ENCODE measurements at places on chromosomes 7 and 10. TPM values are rescaled to one million over a fixed set of nuclear protein-coding genes. Genes with fewer than 3 reads are reported as not detected.

The SPAM1 gene
- total RNA-seq = not detected

DNA sequence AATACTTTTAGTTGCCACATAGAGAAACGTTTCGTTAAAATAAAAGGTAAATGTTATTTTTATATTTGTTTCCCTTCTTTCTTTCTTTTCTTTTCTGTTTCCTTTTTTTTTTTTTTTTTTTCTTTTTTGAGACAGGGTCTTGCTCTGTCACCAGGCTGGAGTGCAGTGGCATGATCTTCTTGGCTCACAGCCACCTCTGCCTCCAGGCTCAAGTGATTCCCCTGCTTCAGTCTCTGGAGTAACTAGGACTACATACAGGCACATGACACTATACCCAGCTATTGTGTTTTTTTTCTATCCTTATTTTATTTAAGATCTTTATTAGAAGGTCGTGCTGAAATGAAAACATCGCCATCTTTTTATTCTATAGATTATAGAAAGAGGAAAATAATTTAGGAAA, 661.8 kb upstream of the MBL2 start:
- no peak overlapping the region for H3K27ac ChIP-seq
- DNase-seq = no peak
- no peaks in the 10 kb centered on the region for H3K36me3 ChIP-seq
- H3K4me3 ChIP-seq = no peak overlapping the region

The SRRM3 gene
- total RNA-seq = not detected

DNA sequence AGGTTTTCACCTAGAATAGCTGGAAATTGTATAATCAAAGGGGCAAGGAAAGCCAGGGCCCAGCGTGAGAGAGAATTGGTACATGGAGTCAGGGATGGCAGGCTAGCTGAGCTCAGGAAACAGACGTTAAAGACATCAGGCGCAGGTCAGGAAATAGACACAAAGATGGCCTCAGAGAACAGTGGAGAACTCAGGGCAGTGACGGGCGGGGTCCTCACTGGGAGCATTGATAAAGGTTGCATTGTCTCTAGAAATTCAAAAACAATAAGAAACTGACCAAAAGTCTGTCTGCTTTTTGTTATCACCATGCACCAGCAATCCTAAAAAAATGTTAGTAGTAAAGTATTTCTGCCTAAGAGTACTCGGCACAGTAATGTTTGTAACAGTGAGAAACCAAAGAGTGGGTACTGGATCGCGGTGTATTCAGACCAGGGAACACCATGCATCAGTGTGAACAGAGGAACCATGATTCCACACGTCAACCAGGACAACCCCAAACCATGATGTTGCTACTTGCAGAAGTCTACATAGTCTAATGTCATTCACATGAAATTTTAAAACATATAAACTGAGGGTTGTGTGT, 81.9 kb upstream of the AUTS2 start:
- no peaks in the 10 kb centered on the region for H3K4me1 ChIP-seq
- DNase-seq = no peak

DNA sequence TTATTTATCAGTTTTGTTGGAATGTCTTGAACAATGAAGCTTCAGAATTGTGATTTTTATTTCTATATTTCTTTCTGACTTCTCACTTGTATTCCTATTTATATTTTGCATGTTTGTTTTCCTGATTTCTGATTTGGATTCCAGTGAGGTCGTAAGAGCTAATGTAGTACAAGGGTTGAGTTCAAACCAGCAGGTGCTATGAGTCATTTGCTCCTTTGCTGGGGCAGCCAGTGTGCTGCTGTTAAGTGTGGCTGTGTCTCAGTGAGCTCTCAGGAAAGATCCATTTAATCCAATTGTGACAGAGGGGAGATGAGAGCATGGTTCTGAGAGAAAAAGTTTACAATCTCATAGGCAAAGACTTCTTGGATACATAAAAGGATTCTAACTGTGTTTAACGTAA, 48.6 kb downstream of the MCU start:
- H3K36me3 ChIP-seq = no peaks in the 10 kb centered on the region
- H3K4me1 ChIP-seq = peaks cover 21% of the 10 kb centered on the region

The ZPBP gene
- not detected for total RNA-seq

GRCh38 chr10:69303632-69304051, 25.3 kb downstream of the HK1 start:
- no peak for DNase-seq
- H3K36me3 ChIP-seq = no peaks in the 10 kb centered on the region
- H3K4me3 ChIP-seq = no peak overlapping the region
- peaks cover 4% of the 10 kb centered on the region for H3K27me3 ChIP-seq

DNA sequence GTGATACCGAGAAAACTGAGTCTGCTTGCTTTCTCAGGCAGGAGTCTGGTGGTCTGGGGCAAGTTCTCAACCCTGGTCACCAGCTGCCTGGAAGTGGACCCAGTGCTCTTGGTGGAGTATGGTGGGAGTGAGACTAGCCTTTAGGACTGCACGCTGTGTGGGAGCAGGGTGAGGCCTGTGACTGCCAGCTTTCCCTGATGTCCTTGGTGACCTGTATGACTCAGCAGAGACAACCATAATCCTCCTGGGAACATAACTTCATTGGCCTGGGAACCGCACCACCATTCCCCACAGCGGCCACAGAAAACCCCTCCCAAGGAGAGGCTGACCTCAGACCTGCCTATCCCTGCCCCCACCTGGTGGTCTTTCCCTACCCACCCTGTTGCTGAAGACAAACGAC, 139.5 kb upstream of the CHRM2 start:
- no peak overlapping the region for H3K27ac ChIP-seq
- DNase-seq = no peak
- no peaks in the 10 kb centered on the region for H3K4me1 ChIP-seq
- no peaks in the 10 kb centered on the region for H3K27me3 ChIP-seq
- H3K4me3 ChIP-seq = no peak overlapping the region

GRCh38 chr7:120615703-120616102, 242.2 kb downstream of the TSPAN12 start:
- H3K27ac ChIP-seq = no peak overlapping the region
- no peak overlapping the region for H3K4me3 ChIP-seq
- no peaks in the 10 kb centered on the region for H3K36me3 ChIP-seq
- no peaks in the 10 kb centered on the region for H3K4me1 ChIP-seq

The GRID2IP gene
- 0.93 TPM for total RNA-seq

The TASOR2 gene
- total RNA-seq = 81.4 TPM

The SLC39A12 gene
- total RNA-seq = not detected

DNA sequence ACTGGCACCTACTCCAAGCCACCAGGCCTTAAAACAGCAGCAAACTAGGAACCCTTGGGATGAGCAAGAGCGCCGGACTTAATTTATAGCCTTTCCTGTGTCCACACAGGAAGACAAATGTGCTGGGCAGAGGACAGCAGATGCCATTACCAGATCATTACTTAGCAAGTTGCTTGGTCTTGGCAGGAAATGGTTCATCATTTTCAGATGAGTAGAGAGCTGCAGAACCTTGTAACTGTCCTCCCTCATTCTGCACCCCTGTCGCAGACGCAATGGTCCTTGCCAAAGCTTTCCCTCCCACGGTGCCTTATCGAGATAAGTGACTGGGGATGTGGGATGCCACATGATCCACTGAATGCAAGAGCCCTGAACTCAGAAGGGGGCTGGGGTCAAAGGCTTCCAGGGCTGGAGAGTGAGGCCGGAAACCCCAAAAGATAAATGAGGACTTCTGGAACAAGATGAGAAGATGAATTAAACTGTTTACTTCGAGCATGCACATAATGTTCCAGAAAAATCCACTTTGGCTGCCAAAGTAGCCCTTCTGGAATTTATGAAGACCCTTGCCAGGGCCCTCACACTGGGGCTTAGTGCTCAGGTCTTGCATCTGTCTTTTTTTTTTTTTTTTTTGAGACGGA, 145.6 kb upstream of the ZNF32 start:
- no peaks in the 10 kb centered on the region for H3K36me3 ChIP-seq
- no peak for DNase-seq
- H3K4me1 ChIP-seq = no peaks in the 10 kb centered on the region
- H3K27me3 ChIP-seq = peaks cover 10% of the 10 kb centered on the region
- no peak overlapping the region for H3K27ac ChIP-seq
- H3K4me3 ChIP-seq = no peak overlapping the region

The THSD7A gene
- not detected for total RNA-seq

DNA sequence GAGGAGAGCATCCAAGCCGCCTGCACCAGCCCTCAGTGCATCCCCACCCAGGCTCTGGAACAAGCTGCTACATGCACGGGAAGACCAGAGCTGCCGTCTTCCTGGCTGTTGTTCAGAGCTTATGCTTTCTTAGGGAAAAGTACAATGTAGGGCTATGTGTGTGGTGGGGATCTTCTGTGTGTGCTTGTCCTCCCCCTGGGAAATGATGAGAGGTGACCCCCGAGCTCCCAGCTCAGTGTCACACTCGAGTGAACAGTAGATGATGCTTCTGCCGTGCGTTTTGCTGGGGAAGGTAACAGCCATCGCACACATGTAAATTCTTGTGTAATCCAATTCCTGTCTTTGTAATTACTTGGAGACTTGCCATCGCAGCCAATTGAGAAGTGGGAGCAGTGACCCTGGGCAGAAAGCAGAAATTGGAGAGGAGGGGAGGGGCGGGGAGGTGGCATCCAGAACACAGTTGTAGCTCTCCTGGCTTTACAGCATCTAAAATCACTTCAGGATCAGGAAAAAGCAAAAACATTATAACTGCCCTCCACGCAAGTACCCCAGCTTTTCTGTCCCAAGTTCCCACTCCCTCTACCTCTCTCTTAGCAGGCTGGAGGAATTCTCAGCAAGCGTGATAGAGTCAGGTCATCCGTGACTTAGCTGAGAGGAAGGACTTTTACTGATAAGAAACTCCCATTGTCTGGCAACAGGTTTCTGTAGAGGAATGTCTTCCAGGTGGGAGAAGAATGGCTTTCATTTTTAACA, 149.6 kb downstream of the TCF7L2 start:
- H3K36me3 ChIP-seq = no peaks in the 10 kb centered on the region
- H3K27ac ChIP-seq = no peak overlapping the region
- no peak for DNase-seq
- no peak overlapping the region for H3K4me3 ChIP-seq
- peaks cover 4% of the 10 kb centered on the region for H3K4me1 ChIP-seq
- peaks cover 10% of the 10 kb centered on the region for H3K27me3 ChIP-seq

The PLAC9 gene
- not detected for total RNA-seq
